T-helper 2 cell (primary cell): ENCODE measurements at places on chromosomes 2 and 18.

DNA sequence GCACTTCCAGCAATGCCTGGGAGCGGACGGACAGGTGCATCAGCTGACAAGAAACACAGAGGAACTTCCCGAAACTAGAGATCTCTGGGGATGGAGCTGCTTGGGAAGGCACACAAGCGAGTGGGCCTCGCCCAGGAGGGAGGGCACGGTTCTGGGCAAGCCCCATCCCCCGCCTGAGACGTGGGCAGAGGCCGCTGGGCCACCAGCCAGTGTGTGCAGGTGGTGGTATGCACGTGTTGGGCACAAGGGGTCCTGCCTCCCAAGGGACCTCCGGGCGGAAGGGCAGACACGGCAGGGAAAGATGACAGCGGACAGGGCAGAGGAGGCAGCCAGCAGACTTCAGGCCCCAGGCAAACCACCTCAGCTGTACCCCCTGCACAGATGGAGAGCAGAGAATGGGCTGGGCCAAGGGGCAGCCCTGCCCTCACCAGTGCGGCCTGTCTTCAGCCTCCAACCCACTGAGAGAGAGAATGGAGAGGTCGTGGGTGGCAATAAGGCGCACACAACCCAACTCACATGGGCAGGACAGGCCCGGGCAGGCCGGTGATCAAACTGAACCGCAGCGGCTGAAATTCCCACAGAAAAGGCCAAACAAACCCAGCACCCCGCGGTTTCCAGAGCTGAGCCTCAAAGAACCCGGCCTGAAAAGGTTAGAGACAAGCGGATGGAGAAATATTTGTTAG lies 51.2 kb downstream of the HDAC4 start:
- DNase-seq = no peak

GRCh38 chr18:49863769-49864621 lies 50.7 kb upstream of the ACAA2 start:
- no peak for DNase-seq

DNA sequence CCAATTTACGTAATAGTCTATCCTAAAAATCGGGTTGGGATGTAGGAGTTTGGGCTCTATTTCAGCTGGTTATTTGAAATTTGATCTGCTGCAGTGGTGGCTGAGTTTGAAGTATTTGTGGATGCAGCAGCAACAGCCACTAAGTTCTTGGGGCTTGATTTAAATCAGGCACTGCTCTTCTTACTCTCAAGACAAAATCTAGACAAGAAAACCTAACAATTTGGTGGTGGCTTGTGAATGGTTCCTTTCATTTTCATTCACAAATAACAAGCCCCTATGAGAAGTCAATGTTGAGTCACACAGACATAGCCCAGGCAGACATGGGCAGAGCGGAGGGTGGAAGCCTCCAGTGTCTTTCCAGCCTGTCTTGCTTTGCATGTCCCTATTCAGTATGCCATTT lies 199.3 kb downstream of the LTBP1 start:
- no peak for DNase-seq

DNA sequence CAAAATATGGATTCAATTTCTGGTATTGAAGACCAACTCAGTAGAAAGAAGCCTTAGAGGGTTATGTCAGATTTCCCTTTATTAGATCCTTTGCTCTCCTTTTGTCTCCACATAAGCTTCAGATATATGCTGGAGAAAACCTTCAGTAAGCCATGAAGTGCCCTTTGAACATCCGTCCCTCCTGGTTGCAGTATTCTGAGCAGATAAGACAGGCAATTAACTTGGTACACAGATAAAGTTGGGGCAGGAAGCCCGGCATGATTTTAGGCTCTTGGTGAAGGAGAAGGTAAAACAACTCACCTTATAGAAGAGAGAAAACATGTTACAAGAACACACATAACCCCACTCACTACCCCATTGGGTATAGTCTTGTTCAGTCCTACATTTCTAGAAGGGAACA lies 76.4 kb downstream of the SRD5A2 start:
- no peak for DNase-seq
